ACHN (cell line): ENCODE measurements at places on chromosomes 1 and 21.

DNA sequence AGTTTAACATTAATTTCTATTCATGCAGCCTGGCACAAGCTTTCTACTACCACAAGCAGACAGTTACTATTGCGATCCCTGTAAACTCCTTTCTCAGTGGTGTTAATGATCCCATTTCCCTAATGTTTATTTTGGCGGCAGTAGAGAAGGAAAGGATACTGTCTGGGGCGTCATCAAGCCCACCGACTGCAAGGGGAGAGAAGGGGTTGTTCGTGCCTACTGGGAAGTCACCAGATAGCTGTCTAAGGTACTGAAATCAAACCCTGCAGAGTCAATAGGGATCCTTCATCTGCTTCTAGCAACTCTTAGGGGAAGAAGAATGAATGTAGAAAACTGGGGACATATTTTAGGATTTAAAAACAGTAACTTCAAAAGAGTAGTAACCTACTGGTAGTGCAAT is 95.2 kb upstream of the ADAR start:
- DNase-seq = no peak

DNA sequence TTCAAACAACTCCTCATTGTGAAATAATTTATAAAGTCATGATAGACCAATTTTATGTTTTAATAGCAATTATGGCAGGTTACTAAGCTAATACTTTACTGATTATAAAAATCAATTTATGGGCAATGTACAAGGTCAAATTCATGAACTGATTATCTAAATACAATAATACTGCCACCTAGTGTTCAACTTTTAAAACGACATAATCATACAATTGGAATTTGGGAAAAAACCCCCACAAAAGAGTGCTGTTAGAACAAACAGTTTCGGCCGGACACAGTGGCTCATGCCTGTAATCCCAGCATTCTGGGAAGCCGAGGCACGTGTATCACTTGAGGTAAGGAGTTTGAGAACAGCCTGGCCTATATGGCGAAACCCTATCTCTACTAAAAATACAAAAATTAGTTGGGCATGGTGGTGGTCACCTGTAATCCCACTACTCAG is 14.0 kb downstream of the GTF2B start:
- DNase-seq = peak; percentile 30

DNA sequence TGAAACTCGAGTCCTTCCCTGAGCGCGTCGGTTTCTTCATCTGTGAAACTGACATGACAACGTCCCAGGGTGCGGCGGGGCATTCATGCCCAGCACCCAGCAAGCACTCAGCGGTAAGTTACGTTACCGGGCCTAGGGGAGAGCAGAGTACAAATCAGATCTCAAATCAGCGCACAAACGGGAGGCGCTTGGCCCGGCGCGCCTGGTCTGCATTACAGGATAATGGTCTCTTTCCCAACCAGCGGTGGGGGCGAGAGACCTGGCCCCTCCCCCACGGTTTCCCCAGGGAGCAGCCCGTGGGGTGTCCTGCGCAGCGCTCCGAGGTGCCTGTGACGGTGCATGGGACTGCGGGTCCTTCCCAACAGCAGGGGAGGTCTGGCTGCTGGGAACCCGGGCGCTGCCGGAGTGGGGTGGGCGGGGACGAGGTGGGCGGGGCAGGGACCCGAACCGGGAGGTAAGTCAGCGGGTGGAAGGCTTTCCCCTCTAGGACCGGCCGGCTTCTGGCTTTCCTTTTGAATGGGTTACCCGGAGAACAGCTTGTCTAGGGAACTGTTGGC is 1.0 kb downstream of the TMEM51 start:
- peak; percentile 58 for DNase-seq

DNA sequence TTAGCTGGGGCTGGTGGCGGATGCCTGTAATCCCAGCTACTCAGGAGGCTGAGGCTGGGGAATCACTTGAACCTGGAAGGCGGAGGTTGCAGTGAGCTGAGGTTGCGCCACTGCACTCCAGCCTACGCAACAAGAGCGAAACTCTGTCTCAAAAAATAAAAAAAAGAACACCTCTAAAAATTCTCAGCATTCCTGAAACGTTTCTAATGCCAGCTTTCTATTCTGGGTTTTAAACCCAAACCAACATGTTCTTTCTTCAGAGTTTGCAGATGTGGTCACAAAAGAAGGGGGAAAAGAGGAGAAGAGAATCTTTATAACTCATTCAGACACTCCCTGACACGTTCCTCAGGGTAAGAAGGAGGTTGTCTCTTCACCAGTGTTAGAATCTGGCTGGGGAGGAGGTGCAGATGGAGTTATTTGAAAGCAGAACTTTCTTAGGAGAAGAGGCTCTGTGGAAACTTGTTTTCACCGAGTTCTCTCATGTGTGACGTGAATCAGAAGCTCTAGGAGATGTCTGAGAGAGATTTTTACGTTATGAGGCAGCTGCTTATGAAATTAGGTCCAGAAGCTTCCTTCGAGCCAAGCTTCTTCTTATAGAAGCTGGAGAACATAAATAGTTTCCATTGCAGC is 17.8 kb upstream of the CNR2 start:
- DNase-seq = peak; percentile 88

DNA sequence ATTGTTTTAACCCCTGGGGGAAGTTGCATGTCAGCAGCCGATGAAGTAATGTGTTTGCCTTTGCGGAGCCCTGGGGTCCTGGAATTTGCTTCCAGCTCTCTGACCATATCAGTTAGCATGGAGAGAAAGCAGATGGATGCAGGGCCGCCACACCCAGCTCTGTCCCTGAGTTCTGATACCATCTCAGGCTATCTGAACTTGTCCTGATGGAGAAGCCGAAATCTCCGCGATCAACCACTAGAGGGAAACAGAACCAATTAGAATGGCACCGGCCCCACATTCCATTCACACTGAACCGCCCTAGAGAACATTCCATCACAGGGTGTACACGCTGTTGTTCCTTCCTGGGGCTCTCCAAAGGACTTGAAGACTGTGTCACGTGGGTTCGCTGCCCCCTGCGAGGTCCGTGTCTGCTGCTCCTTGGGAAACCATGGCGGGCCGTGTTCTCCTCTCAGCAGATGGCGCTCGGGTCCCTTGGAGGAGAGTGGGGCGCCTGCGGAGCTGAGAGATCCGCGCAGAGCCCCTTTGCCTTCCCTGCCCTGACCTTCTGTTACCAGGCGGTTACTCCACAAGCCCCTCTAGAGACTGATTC is 75.4 kb downstream of the ABCA4 start:
- peak; percentile 96 for DNase-seq

- no peak for DNase-seq
Observed at GRCh38 chr1:96488777-96489176, 232.8 kb upstream of the PTBP2 start.

GRCh38 chr1:47568763-47569162 is 130.9 kb downstream of the FOXD2 start:
- DNase-seq = no peak

GRCh38 chr1:61054601-61054993 is 27.8 kb upstream of the NFIA start:
- DNase-seq = no peak

DNA sequence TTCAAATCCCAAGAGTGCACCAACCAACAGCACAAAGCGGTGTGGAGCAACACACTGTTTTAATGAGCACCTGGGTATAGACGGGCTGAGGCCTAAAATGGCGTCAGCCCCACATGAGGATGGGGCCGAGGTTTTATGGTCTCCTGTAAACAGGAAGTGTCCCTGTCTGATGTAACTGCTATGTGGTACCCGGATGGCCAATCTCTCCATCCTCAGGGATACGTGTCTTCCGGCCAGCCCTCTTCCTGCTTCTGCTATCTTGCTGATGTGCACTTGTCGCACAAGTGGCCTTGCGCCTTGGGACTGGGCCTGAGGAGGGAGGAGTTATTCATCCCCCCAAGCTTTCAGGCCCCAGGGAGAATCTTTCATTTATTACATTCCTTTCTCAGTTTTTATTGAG is 73.5 kb downstream of the CNST start:
- DNase-seq = no peak

GRCh38 chr1:91731815-91732214 is 154.1 kb downstream of the TGFBR3 start:
- peak; percentile 56 for DNase-seq

DNA sequence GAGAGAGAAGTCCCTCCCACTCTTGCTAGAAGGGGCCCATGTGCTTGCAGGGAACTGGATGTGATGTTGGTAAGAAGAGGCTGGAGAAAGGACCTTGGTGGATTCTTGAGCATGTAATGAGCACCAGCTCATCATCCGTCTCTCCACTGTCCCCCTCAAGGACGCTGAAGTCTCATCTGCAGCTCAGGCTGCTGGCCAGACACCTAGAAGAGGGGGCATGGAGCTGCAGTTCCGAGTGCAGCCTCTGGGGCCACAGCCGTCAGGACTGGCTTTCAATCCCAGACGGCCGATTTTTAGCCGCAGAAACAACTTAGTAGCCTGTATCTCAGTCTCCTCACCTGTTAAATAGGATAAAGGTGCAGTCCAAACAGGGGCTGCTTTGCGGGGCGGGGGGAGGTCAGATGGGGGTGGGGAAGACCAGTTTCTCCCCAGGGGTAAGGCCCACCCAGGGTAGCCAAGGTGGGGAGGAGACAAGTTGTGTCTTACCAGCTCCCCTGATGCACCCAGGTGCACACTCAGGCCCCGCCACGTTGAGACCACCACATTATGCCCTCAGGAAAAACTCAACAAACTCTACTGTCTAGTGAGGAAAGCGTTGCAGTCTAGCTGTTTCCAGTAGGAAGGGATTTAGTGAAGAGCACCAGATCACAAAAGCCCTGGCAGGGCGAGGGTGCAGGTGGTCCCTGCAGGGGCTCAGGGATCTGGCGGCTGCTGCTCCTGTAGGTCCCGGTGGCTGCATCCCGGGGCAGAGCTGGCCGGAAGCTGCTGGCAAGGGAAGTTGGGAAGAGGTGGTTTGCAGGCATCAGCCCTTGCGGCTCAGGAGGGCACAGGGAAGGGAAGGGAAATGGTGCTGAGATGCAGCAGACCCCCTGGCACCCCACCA is 29.5 kb downstream of the LDLRAP1 start:
- DNase-seq = peak; percentile 42

DNA sequence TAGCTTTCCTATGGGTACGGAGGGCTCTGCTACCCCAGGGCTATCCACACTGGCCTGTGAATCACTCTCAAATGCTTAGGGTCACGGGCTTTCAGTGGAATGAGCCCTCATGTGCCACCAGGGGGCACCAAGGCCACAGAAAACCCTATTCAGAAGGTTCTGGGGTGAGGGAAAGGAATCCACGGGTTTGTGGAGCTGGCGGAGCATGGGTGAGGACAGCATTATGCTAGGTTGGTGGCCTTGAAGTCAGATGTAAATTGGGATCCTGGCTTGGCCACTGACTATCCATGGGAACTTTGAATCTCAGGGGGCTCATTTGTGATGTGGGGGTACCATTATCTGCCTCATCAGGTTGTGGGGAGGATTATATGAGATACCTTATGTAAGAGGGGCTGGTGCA is 5.1 kb upstream of the LAMTOR5 start:
- DNase-seq = peak; percentile 78

GRCh38 chr1:226158457-226158856 is 28.1 kb downstream of the ACBD3 start:
- no peak for DNase-seq

DNA sequence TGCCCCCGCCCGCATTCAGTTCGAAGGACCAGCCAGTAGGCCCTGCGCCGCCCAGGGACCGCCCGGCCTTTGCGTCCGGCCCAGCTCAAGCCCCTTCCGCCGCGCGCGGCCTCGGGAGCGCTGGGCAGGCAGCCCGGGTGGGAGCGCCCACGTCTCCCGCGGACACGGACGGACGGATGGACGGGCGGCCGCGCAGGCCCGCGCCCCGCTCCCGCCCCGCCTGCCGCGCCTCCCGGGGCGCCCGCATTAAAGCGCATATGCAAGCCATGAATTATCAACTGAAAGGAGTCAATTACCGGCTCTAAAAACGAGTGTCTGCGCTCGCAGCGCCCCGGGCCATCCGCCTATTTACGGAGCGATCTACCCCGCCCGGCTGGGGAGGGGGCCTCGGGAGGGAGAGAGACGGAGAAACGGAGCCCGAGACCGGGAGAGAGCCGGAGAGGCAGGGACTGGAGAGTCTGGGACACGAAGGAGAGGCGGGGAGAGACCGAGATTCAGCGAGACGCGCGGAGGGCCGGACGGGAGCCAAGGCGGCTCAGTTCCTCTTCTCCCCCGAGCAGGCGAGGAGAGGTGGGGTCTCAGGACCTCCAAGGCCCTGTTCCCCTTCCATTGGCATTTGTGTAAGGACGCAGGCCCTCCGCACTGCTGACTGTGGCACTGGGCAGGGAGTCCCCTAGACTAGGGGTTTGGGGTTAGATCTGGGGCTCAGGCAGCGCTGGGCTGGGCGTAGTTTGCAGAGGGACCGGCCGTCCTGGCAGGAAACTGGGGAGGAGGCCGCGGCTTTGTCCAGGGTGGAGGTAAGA is 41.3 kb upstream of the DMBX1 start:
- DNase-seq = no peak

DNA sequence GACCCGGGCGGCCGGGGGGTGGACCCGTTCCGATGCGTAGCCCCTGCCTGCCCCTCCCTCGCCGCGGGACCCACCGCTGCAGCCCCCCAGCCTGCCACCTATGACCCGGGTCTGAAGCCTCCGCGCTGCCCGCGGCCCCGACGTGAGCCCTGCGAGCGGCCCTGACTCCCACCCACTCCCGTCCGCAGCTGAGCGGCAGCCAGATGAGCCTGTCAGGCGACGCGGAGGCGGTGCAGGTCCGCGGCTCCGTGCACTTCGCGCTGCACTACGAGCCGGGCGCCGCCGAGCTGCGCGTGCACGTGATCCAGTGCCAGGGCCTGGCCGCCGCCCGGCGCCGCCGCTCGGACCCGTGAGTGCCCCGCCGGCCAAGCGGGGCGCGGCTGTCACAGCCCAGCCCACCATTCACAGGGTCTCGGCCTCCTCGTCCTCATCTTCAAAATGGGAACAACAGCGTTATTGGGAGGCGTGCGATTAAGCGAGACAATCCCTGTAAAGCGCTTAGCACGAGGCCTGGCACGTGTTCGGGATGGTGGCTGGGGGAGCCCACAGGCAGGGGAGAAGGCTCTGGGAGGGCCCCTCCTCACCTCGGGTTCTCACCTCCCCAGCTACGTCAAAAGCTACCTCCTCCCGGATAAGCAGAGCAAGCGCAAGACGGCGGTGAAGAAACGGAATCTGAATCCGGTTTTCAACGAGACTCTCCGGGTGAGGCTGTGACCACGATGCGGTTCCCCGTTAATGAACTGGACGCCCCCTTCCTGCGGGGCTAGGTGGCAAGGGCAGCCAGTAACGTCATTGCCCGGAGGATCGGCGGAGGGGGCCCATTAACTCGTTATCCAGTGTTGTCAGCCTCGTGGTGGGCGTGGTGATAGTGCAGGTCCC is 8.2 kb downstream of the SYTL1 start:
- peak; percentile 68 for DNase-seq

DNA sequence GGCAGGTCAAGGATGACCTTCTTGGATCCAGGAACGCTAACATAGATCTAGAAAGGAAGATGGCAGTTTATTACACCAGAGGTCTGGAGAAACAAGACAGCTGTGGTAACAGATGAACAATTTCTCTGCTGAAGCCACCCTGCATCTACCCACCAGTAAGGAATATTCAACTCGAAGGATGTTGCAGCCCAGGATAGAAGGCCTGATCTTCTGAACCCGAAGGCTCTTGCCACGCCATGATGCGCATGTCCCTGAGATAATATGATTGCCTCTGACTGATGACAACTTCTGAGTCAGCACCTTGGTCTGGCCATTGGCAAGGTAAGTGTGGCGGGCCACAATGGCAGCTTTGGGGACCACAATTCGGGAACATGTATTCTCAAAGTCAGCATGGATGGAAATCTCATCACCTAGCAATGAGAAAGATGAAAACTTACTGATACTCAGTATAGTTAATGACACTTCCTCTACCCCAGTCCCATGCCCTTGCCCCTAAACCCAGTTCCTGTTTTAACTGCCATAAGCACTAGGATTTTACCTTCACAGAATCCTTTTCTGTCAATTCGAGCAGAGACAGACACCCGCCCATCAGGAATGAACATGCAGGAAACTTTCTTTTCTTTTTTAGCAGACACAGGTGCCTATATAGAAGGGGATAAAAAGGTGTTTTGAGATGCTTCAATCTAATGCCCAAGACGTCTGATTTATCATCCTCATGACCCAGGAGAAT is 1.8 kb downstream of the TXNIP start:
- DNase-seq = no peak
